ENCODE measurements at places on chromosomes 16 and 17.
A peak's percentile ranks its signal among the peaks of the same experiment; 100 is the strongest.

GRCh38 chr16:84350685-84351400 is 17.5 kb upstream of the ATP2C2 start:
- DNase-seq = no peak

GRCh38 chr16:67884684-67885083 is at the start of gene NRN1L:
Gene NRN1L (plus strand): TSS chr16:67884885. CDS start chr16:67884904, 19 bp downstream.
- DNase-seq = peak; percentile 85

GRCh38 chr16:89572485-89573205 is 2.9 kb upstream of the CPNE7 start:
- no peak for DNase-seq

GRCh38 chr17:79438546-79439334 is 172.1 kb downstream of the RBFOX3 start:
- no peak for DNase-seq

- DNase-seq = no peak
Observed at GRCh38 chr17:17795946-17796786, 40.6 kb downstream of the SREBF1 start.

- no peak for DNase-seq
Observed at GRCh38 chr17:17853811-17854447, 17.1 kb upstream of the SREBF1 start.

DNA sequence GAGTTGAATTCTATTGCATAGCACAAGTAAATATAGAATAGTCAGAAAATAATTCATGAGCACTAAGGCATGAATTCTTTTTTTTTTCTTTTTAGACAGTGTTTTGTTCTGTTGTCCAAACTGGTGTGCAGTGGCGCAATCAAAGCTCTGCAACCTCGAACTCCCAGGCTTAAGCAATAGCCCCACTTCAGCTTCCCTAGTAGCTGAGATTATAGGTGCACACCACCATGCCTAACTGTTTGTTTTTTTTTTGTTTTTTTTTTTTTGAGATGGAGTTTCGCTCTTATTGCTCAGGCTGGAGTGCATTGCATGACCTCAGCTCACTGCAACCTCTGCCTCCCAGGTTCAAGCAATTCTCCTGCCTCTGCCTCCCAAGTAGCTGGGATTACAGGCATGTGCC is 16.6 kb downstream of the TUBD1 start:
- no peak for DNase-seq

DNA sequence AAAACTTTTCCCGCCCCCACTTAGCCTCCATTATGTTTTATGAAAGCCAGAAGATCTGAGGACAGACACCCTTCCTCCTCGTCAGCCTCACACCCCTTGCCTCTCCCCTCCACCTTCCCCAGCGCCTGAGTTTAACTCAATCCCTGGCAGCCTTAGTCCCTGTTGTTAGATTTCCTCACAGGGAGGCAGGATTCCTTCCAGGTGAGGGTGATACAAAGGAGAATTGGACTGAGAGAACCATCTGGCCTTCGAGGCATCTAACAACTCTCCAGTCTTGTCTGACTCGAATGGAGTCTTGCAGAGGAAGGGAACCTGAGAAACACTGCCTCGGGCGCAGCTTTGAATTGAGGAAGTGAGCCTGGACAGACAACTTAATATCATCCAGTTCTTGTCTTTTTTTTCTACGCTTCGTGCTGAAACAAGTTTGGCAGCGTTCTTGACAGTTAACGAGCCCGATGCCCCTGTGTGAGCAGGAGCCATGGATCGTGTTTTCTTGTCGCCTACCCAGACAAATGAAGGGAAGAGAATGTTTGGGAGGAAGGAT is 1.3 kb upstream of the ZNF768 start:
- DNase-seq = no peak

- no peak for DNase-seq
Observed at GRCh38 chr17:39484178-39484577, 22.9 kb downstream of the CDK12 start.

GRCh38 chr16:30893417-30893743 is 497 bp downstream of the BCL7C start:
- no peak for DNase-seq

DNA sequence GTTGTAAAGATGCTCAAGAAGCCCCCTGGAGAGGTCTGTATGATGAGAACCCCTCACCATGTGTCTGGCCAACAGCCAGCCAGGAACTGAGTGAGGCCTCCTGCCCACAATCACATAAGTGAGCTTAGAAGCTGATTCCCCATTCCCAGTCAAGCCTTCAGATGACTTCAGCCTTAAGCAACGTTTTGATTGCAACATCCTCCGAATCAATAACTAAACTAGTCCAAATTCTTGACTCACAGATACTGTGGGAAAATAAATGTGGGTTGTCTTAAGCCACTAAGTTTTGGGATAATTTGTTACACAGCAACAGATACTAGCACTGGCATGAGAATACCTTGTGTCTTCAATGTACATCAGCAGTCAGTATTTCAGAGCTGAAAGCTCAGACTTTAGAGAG is 54.5 kb upstream of the HS3ST4 start:
- DNase-seq = no peak

- no peak for DNase-seq
Observed at GRCh38 chr16:2749936-2750335, 2.5 kb upstream of the SRRM2 start.

DNA sequence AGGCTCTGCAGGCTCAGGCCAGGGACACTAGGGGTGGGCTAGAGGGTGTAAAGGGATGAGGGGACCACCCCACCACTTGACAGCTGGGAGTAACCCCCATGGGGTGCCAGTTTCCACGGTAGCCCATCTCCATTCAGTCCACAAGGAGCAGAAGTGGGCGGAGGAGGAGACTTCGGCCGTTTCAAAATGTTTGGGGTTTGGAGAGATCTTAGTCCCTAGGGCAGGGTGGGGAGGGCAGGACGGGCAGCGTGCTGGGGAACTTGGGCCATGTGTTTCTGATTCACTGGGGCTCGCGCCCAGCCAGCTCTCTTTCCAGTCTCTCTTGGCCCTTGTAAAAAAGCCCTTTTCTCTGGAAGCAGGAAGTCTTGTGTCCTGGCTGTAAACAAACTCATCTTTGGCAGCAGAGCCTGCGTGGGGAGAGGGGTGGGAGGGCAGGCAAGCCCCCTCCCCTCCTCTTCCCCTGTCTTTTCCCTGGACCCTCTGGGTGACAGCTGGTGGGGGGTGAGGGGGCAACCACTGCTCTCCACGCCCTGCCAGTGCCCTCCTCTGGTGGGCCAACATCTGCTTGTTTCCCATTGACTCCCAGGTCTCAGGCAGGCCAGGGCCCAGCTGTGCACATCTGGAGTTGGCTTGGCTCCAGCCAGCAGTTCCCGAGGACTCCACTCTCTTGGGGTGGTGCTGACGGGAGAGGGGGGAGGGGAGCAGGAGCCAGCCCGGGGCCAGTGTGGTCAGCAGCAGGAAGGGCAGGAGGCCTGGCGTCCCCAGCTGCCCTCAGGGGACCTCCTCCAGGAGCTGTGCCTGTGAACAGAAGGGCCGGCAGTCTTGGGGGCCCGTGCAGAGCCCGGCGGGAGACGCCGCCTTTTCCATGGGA is 8.1 kb downstream of the CYGB start:
- DNase-seq = peak; percentile 84

GRCh38 chr17:45106096-45106495 is 26.2 kb downstream of the PLCD3 start:
- no peak for DNase-seq

DNA sequence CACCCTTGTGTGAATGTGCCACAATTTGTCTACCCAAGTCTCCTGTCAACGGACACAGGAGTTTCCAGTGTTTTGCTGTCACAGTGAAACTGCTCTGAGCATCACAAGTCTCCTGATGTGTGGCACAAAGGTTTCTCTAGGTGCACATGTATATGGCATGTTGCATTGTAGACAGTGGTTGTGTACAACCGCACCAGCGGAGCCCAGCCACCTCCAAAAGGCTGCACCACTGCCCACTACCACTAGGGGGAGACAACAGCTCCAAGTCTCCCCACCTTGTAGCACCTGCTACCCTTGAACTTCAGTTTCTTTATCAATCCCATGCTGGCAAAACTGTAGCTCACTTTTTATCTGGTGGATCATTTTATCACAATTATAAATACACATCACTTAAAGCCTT is 95.5 kb upstream of the ZNF469 start:
- DNase-seq = no peak

GRCh38 chr17:82406131-82406671 is 11.9 kb upstream of the HEXD start:
- no peak for DNase-seq

- DNase-seq = no peak
Observed at GRCh38 chr16:73086108-73086507, 38.2 kb upstream of the ZFHX3 start.

DNA sequence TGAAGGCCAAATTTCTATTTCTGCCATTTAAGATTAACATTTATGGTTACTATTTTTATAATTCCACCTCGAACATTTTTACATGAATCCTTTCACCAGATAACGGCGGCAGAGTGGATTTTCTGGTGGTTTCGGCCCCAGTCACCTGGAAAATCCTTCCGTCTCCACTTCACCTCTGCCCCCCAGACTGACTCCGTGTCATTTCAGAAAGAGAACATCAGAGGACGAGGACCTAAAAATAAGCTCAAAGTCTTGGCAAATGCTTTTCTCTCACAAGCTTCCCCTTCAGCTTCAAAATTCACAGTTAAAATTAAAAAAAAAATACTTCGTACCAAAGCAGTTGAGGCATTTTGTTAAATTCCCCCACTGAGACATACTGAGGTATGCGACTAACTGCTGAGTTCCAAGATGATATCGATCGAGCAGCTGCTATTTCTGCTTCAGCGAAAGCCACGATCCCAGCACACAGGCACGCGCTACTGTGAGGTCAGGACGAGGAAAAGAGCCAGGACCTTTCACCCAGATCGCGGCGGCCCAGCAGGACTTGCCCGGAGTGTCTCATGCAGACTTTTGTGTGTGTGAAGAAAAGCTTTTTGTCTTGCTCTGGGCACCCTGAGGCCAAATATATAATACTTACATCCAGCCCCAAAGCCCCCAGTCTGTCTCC is 36.8 kb downstream of the ASPA start:
- DNase-seq = peak; percentile 61

DNA sequence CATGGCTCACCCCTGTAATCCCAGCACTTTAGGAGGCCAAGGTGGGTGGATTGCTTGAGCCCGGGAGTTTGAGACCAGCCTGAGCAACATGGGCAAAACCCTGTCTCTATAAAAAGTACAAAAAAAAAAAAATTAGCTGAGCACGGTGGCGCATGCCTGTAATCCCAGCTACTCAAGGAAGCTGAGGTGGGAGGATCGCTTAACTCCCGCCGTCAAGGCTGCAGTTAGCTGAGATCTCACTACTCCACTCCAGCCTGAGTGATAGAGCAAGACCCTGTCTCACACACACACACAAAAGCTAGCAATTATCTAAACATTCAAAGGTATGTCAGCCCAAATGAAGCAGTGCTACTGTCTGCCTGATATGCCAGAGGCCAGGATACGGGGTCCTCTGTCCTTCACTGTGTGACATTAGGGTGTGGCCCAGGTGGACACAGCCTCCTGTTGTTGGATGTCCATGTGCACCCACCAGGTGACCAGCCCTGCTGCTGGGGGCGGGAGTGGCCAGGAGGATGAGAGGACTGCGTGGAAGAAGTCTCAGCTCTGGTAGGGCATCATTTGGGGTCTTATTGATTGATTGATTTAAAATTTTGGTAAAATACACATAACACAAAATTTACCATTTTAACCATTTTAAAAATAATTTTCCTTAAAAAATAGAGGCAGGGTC is 3.9 kb downstream of the NLRC3 start:
- DNase-seq = no peak

DNA sequence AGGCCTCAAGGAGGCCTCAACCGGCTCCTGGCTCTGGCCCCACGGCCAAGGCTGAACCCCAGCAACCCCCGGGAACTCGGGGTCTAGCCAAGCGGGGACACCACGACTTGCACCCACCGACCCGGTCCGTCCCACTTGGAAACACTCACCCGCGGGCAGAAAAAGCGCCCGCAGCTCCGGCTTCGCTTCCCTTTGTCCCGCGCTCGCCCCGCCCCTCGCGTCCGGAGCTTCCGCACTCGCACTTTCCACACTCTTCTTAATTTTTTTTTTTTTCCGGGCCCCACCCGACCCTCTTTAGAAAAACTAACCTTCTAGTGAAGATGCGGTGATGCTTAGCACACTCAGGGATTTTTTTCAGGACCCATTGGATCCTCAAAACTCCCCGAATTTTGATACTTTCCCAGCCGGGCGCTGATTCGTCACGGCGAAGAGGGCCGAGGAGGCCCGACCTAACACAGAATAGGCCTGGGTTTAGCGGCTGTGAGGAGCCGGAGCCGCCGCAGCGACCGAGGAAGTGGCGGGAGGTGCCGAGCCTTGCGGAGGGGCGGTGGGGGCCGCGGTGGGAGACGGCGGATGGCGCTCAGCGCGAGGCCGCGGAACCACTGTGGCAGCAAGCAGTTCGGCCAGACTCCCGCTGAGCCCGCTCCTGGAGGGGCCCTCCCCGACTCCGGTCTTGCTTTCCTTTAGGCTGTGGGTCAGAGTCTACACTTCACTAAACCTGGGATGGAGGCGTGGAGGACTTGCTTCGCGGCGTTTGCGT is at the start of gene SMARCE1:
Gene SMARCE1, minus strand, starts transcription at position 195 of the 760 bp plus-strand sequence. CDS start 2,016 bp downstream, outside the sequence.
- DNase-seq = peak; percentile 60

DNA sequence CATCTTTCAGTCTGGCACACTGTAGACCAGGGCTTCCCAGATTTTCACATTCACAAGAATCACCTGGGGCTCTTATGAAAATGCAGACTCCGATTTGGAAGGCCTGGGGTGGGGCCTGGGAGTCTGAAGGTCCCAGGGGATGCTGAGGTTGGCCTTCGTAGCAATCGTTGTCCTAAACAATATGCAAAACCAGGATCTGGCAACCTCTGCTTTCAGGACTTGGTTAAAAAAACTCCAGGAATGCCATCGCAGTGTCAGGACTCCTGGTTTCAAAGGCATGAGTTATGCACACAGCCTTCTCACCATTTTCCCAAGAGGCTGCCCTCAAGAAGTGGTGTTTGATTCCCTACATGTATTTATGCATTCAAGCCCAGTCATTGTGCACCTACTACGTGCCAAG is 6.7 kb downstream of the CLEC19A start:
- no peak for DNase-seq

- DNase-seq = no peak
Observed at GRCh38 chr16:82119405-82119804, 50.6 kb downstream of the MPHOSPH6 start.

GRCh38 chr17:41932816-41933389 is 2.5 kb downstream of the ODAD4 start:
- no peak for DNase-seq

DNA sequence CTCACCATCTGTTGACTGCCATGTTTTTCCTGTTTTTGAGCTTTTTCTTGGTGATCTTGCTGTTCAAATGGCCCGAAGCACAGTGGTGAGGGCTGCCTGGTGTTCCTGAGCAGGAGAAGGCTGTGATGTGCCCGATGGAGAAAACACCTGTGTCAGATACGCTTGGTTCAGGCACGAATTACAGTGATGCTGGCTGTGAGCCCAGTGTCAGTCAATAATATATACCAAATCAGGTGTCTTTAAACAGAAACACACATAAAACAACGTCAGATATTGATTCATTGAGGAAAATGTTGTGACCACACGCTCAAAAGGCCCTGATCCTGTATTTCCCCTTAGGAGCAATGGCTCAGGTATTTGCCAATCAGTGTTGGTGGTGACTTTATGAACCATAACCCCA is 111.7 kb downstream of the SDR42E1 start:
- no peak for DNase-seq

DNA sequence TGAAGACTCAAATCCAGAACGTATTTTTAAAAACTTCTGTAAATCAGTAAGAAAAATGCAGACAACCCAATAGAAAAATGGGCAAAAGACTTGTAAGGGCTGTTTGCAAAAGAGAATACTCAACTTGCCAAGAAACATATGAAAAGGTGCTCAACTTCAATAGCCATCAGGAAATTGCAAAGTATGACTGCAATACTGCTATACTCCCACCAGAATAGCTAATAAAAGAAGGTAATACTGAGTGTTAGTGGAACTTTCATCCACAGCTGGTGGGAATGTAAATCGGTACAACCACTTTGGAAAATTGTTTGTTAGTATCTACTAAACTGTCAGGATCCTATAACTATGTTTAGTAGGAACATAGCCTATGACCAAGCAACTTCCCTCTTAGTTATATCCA is 48.1 kb downstream of the TBX4 start:
- DNase-seq = no peak
